ENCODE measurements at places on chromosomes 6 and 20.

DNA sequence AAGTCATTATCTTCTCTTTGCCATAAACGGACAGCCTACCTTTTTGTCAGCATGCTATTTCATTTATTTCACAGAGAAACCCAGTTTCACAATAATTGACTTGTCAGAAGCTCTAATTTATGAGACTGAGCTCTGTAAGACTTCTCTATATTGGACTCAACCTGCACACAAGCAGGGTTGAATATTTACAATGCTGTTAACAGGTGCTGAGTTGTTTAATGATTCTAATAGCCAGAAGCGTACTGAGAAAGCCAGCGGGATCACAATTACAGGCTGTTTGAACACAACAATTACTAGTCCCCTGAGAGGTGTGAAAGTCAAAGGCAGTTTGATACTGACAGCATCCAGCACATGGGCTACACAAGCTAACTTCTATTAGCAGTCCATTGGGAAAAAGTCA is 128.2 kb upstream of the SIM1 start:
- DNase-seq: no peak

DNA sequence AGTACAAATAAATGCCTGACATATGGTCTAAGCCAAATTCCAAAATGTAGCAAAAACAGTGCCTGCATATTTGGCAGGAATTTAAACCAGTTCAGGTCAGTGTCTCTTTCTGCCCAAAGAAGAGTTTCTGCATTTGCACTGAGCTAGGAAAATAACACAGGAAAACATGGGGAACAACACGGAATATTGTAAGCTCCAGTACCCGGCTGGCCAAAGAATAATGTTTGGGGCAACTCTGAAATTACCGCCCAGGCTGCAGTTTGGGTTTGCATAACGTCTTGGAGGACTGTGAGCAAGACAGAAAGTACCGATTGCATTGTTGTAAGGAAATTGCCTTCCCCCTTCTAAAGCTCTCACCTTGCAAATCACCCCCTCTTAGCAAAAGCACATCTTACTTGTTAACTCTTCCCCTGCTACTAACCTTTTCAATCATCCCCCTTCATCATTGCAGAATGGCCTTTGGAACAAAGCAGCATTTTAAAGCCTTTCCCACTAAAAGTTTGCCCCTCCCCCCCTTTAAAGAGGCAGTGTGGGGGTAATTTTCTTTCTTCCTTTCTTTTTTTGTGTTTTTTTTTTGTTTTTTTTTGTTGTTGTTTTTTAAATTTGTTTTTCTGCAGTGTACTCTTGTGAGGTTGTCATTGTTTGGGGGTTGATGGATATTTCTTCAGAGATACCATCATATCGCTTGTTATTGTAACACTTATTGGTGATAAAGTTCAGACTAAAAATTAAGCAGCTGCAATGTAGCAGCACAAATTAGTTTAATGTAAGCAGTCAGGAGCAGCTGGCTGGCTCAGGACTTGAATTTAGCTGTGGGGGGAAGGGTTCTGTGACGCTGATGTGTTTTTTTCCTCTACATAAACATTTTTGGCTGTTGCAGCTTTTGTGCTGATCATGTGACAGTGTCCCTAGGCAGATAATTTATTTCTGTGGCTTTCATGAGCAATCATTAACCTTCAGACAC is 100.0 kb upstream of the CITED2 start:
- no peak for DNase-seq

- DNase-seq: no peak
Observed at GRCh38 chr20:56229812-56230211, 18.7 kb upstream of the MC3R start.

GRCh38 chr6:147434516-147434915 is 74.0 kb upstream of the SAMD5 start:
- no peak for DNase-seq

GRCh38 chr6:31202259-31203166 is 32.0 kb upstream of the POU5F1 start:
- no peak for DNase-seq

DNA sequence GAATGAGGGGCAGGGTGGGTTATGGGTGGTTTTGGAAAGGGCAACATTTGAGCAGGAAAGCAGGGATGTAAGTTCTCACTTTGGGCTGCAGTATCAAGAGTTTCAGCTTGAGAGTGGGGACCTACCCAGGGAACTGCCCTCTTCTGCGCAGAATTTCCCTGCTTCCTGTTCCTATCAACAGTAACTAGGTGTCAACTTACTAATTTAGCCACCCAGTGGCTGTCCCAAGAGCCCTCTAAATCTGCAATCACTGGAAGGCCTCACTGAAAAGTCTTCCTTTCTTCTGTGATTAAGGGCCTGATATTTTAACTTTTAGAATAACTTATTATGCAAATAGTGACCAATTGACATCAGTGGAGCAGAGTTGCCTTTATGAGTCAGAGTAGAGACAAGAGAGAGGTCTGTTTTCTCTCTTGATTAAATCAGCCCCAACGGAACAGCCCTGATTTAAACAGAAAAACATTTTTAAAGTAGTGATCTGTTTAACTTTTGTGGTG is 118.2 kb upstream of the RIPOR2 start:
- no peak for DNase-seq

DNA sequence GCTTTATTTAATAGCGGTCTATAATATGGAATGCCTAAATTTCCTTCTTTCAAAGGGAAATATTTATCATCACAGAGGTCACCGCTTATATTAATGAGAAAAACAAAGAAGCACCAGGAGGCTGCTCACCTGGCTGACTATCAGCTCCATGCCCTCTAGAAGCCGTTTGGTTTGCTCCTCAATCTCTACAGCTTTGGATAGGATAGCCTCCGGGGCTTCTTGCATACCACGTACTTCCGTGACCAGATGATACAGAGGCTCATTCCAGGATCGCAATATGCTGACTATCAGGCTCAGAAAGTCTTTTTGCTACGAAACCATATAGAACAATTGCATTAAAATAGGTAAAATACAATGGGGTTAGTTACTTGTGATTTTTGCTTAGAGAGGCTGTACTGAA is 6.8 kb downstream of the PRL start:
- no peak for DNase-seq

DNA sequence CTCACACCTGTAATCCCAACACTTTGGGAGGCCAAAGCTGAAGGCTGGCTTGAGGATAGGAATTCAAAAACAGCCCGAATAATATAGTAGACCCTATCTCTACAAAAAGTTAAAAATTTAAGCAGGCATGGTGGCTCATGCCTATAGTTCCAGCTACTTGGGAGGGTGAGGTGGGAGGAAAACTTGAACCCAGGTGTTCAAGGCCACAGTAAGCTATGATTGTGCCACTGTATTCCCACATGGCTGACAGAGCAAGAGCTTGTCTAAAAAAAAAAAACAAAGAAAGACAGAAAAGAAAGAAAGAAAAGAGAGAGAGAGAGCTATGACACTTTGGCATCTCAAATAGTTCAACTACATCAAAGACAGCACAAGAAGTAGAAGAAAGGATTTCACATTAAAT is 33.2 kb downstream of the DCDC2 start:
- no peak for DNase-seq

- no peak for DNase-seq
Observed at GRCh38 chr6:108260126-108260808, 573 bp downstream of the SNX3 start.

DNA sequence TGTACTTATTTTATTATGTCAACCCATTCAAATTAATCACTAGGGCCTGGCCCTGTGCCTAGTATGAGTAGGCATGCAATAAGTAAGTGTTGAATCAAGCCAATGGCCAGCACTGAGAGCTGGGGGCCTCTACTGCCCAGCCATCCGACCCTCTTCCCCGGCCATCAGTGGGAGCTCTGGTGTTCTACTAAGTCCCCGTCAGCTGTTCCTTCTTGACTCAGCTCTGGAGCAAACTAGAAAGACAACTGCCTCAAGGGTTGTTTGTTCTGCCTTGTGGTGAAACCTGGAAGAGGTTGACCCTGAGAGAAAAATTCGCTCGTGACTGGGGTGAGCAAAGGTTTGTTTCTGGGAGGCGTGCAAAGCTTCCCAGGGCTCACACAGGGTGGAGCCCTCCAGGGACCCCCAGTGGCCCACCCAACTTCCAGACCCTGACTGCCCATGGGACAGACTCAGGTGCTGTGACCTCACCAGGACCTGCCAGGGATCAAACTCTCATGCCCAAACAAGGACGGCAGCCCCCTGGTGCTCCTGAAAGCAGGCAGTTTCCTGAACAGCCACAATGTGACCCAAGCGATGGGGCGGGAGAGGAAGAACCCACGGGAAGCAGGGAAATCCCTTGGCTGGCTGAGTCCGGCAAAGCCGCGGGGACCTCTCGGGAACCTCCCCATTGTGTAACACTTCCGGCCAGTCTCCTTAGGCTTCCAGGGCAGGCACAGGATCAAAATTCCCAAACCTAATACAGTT is 50.4 kb downstream of the BANF2 start:
- DNase-seq: no peak

DNA sequence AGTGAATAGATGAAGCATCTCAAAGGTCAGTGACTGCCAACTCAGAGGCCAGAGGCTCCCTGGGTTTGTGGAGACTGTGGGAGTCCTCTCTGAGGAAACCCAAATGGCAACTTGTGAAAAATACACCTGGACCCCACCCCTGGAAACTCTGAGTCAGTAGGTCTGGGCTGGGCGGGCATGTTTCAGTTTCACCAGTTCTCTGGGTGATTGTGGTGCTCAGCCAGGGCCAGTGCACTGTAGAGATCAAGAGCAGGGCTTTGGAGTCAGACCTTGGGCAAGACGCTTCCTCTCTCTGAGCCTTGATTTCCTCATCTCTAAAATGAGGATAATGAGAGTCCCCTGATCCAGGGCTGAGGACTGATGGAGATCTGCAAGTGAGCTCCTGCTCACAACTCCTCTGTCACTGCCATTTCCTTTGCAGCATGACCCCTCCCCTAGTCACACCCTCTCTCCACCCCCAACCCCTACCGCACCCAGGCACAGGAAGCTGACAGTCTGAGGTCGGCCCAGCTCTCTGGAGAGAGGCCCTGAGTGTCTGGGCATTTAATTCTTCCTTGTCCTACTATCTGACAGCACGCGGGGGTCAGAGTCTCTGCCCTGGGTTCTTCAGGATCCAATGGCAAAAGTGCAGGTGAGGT is 5.1 kb downstream of the DEF6 start:
- no peak for DNase-seq

- peak; percentile 29 for DNase-seq
Observed at GRCh38 chr6:108760126-108761050, 87.8 kb upstream of the ARMC2 start.

- no peak for DNase-seq
Observed at GRCh38 chr6:8268606-8269005, 166.3 kb upstream of the EEF1E1 start.

DNA sequence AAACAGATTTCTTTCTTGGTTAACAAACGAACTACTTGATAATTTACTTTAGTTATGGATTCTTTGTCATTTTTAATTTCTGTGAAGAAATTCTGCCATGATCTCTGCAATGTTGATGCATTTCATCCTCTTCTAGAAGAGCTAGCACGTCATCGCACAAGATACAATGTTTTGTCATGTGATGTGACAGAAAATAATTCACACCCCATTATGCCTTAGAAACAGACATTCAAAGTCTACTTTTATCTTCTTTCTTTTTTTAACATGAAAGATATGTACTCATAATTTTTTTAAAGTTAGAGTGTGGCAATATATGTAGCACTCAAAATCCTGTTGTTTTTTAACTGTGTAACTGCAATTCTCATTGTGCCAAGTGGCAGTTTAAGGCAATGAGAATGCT is 39.6 kb upstream of the NELFCD start:
- no peak for DNase-seq

- no peak for DNase-seq
Observed at GRCh38 chr6:24252280-24252679, 105.6 kb downstream of the DCDC2 start.

DNA sequence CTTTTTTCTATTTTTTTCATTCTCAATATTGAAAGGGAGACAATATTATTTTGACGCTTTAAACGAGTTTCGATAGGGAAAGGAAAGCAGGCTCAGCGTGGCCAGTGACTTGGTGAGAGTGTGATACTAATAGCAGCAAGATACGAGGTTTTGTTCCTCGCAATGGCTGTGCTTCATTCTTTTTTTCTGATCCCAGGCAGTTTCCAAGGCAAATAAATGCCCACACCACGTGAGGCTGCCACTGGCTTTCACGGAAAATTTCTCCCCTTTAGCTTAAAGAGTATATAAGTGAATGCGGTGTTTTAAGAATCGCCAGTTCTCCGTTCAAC is 196.4 kb upstream of the ZNF184 start:
- DNase-seq: no peak

GRCh38 chr6:168216117-168216516 is 103.5 kb downstream of the DACT2 start:
- no peak for DNase-seq

GRCh38 chr6:139960671-139961070 is 586.2 kb upstream of the CITED2 start:
- no peak for DNase-seq

DNA sequence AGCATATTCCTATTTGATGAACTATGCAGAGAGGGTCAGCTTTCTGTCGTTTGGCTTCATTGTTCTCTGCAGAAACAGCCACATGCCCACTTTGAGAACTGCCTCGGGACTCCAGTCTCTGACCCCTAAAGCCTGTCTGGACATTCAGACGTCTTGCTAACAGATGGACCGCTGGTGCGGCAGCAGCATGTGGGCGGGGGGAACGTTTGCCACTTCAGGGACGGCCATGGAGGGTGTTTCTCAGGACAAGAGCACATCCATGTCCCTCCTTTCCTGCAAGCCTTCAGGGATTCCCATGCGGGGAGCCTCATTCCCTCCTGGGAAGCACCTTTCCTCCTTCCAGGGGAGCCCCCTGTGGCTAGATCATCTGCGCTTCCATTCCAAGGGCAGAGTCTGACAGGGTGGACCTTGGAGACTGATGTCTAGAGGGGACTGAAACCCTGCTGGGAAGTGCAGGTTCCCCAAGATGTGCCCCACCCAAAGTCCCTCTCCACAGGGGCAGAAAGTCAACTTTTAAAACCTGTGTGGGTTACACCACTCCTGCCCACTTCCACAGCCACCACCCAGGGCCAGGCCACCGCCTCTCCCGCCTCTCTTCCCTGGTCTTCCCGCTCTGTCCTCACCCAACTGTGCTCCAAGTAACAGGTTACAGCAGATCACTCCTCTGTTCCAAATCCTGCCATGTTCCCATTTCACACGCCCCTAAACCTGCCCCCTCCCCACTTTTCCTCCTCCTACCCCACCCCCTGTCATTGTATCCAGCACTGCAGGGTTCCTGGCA is 94.8 kb upstream of the PMEPA1 start:
- no peak for DNase-seq

- no peak for DNase-seq
Observed at GRCh38 chr20:53652090-53652858, 58.6 kb upstream of the ZNF217 start.

DNA sequence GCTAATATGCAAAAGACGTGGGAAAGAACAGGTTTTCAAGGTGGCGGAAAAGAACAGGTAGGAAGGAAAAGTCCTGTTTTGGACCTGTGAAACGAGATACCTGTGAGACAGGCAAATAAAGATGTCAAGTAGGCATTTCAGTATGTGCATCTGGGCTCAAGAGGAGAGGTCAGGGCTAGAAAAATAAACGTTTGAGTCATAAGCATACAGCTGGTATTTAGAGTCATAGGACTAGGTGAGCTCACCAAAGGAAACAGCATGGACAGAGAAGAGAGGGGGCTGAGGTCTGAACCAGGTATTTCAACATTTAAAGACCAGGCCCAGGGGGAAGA is 14.9 kb downstream of the MTFR2 start:
- no peak for DNase-seq
